ENCODE measurements at places on chromosomes 5 and 9. TPM values are rescaled to one million over a fixed set of nuclear protein-coding genes. Genes with fewer than 3 reads are reported as not detected.

- DNase-seq, result no peak
- H3K27ac ChIP-seq, result no peak overlapping the region
- H3K36me3 ChIP-seq, result no peaks in the 10 kb centered on the region
- H3K27me3 ChIP-seq, result no peaks in the 10 kb centered on the region
These were observed 140.8 kb downstream of the BARX1 start for GRCh38 chr9:93814077-93814956.

GRCh38 chr9:114521846-114522245 lies 16.6 kb upstream of the WHRN start:
- H3K27me3 ChIP-seq, result peaks cover 8% of the 10 kb centered on the region
- peaks cover 4% of the 10 kb centered on the region for H3K4me1 ChIP-seq

DNA sequence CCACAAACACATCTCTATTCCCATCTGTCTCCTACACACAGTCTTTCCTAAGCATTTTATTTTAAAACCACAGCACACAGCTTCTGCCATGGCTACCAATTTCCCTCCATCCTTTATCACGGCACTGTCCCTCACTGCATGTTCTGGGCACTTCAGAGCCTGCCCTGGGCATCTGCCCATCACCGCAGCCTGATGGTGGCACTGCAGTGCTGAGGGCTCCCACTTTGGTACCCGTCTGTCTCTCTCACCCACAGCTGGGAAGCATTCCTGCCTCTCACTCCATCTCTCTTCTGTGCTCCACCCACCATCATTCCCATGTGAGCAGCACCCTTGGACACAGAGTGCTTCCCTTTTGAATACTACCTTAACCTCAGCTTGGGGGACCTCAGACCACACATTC lies 31.7 kb downstream of the ZDHHC11 start:
- DNase-seq, result no peak
- no peaks in the 10 kb centered on the region for H3K4me1 ChIP-seq
- H3K27ac ChIP-seq, result no peak overlapping the region
- no peaks in the 10 kb centered on the region for H3K27me3 ChIP-seq
- H3K36me3 ChIP-seq, result no peaks in the 10 kb centered on the region

- no peak for DNase-seq
- H3K27me3 ChIP-seq, result no peaks in the 10 kb centered on the region
- no peaks in the 10 kb centered on the region for H3K36me3 ChIP-seq
- no peak overlapping the region for H3K4me3 ChIP-seq
These were observed 987.0 kb downstream of the NR2F1-AS1 start for GRCh38 chr5:92594031-92594430.

DNA sequence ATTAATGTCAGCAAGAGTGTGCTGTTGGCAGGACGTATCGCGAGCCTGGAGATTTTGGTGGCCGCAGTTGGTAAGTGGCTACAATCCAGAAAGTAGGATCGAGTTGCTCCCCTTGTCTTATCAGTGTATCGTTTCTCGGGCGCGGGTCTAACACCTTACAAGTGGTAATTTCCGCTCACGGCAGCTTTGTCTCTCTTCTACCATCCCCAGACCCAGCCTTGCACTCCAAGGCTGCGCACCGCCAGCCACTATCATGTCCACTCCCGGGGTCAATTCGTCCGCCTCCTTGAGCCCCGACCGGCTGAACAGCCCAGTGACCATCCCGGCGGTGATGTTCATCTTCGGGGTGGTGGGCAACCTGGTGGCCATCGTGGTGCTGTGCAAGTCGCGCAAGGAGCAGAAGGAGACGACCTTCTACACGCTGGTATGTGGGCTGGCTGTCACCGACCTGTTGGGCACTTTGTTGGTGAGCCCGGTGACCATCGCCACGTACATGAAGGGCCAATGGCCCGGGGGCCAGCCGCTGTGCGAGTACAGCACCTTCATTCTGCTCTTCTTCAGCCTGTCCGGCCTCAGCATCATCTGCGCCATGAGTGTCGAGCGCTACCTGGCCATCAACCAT lies 1.1 kb downstream of the PTGER4 start:
- H3K4me1 ChIP-seq, result peaks cover 38% of the 10 kb centered on the region
- no peak overlapping the region for H3K27ac ChIP-seq
- no peaks in the 10 kb centered on the region for H3K36me3 ChIP-seq
- no peak for DNase-seq
- H3K27me3 ChIP-seq, result no peaks in the 10 kb centered on the region

DNA sequence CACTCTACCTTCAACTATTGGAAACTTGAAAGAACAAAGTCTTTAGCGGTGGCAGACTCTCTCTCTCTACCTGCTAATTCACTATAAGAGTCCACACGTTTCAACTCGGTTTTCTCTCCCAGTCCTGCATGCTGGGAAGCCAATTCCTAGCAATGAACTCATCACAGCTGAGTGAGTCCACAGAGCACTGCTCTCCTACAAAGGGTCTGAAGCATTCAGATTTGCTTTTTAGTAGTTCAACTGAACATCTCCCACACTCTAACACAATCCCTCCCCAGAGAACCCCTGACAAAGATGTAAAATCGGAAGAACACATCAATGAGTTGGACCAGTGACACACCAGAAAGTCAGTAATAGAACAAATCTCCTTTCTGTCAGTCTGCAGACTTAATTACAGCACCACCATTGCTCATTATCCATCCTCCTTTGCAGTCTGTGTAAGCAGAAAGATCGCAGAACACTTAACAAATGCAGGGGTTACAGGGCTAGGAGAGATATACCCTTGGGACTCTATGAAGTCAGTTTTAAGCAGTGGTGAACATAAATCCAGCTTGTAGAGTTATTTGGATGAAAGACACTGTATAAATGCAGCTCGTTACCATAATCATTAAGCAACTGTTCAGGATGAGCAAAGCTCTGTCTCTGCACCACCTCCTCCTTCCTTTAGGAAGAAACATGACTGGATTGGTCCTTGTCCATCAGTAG lies 353.4 kb upstream of the GRIA1 start:
- DNase-seq, result no peak

- DNase-seq, result peak; percentile 41
- H3K27ac ChIP-seq, result no peak overlapping the region
These were observed 2.1 kb upstream of the CAMK2A start for GRCh38 chr5:150291388-150292385.

GRCh38 chr5:75089137-75089536 lies 36.8 kb upstream of the GCNT4 start:
- H3K27ac ChIP-seq, result no peak overlapping the region
- H3K27me3 ChIP-seq, result no peaks in the 10 kb centered on the region
- no peaks in the 10 kb centered on the region for H3K4me1 ChIP-seq
- DNase-seq, result no peak

- H3K27ac ChIP-seq, result no peak overlapping the region
- peak; percentile 3 for DNase-seq
- no peaks in the 10 kb centered on the region for H3K36me3 ChIP-seq
These were observed 255.2 kb downstream of the CRB2 start for GRCh38 chr9:123611226-123611625.

CDH9 gene
- not detected for total RNA-seq

SEMA4D gene
- total RNA-seq, result 4.8 TPM

PDZD2 gene
- total RNA-seq, result 10.3 TPM

RASGRF2 gene
- total RNA-seq, result 8.5 TPM
